ENCODE measurements at places on chromosomes 3 and 15.
A peak's percentile ranks its signal among the peaks of the same experiment; 100 is the strongest.

DNA sequence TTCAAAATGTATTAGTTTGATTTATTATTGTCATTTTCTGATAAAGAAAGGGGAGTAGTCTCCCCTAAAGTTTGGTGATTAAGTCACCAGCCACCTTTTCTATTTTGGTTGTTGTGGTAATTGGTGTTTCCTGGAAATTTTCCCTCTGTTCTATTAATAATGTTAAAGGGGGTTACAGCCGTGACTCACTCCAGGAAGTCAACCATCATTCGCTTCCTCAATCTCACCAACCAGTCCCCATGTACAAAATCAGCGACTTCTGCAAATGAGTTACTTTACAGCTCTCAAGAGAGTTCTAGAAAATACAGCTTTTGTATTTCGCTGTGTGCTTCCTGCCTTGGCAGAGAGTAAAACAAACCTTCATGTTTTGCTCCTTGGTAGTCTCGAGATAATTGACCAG, 285.1 kb downstream of the LPP start:
- peak; percentile 93 for DNase-seq

GRCh38 chr3:35641331-35641730, 2.0 kb downstream of the ARPP21 start:
- no peak for DNase-seq

DNA sequence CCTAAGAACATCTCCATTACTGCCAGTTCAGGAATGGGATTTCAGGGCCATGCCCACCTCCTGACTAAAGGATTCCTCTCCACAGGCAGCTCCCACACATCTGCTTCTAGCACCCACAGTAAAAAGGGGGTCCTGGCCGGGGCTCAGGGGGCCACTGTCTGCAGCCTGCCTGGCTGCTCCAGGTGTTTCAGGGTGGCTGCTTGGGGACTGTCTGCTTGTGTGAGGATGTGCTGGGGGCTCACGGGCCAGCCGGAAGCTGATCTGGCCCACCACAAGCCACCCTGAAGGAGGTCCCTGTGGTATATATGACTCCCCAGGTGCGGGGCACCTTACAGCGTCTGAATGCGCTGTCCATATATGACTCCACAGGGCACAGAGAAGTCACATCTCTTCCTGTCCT, 135.4 kb downstream of the NSMCE3 start:
- DNase-seq = no peak

GRCh38 chr15:40182358-40183029, 21.6 kb downstream of the BUB1B start:
- DNase-seq = no peak

- no peak for DNase-seq
Measured at GRCh38 chr15:80572337-80572736, 122.8 kb upstream of the ABHD17C start.

GRCh38 chr15:45631776-45632175, 3.1 kb upstream of the SQOR start:
- DNase-seq = peak; percentile 34

- DNase-seq = no peak
Measured at GRCh38 chr3:196662033-196662432, 22.5 kb downstream of the NRROS start.

- no peak for DNase-seq
Measured at GRCh38 chr3:149464542-149465328, 9.8 kb upstream of the TM4SF4 start.

DNA sequence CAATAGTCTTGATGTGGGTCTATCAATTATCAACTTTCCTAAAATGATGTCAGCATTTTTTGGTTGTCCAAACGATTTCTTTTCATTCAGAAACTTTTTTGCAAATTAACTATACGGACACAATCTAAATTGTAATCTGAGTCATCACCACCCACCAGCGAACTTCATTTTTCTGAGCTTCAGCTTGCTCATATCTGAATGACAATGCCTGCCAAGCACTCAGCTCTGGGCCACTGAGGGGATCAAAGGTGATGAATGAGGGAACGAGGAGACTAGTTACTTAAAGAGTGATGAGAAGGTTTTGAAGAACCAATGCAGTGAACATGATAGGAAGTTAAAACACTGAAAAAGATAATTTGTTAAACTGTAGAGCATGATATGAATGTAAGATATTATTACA, 14.9 kb upstream of the TBC1D23 start:
- DNase-seq = no peak

DNA sequence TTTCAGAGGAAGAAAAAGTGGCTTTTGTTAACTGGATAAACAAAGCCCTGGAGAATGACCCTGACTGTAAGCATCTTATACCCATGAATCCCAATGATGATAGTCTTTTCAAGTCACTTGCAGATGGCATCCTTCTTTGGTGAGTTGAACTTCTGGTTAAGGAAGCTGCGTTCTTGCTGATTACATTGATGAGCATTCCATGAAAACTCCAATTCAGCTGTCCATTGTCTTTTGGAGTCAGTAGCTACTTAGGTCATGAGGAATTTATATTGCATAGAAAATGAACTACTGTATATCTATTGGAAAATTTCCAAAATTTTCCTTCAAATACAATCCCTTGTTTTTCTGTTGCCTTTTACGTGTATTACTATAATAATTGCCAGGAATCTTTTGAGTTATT, 47.7 kb upstream of the TRPC1 start:
- DNase-seq = no peak

- DNase-seq = peak; percentile 7
Measured at GRCh38 chr15:43463507-43463906, 29.4 kb downstream of the TP53BP1 start.

- no peak for DNase-seq
Measured at GRCh38 chr3:7700977-7701376, 800.6 kb upstream of the LMCD1 start.

GRCh38 chr3:177287231-177287630, 89.9 kb upstream of the TBL1XR1 start:
- no peak for DNase-seq

GRCh38 chr15:50911621-50912020, 3.1 kb downstream of the AP4E1 start:
- peak; percentile 50 for DNase-seq
